AG08395 (cell line): ENCODE measurements at places on chromosomes 4 and X.

DNA sequence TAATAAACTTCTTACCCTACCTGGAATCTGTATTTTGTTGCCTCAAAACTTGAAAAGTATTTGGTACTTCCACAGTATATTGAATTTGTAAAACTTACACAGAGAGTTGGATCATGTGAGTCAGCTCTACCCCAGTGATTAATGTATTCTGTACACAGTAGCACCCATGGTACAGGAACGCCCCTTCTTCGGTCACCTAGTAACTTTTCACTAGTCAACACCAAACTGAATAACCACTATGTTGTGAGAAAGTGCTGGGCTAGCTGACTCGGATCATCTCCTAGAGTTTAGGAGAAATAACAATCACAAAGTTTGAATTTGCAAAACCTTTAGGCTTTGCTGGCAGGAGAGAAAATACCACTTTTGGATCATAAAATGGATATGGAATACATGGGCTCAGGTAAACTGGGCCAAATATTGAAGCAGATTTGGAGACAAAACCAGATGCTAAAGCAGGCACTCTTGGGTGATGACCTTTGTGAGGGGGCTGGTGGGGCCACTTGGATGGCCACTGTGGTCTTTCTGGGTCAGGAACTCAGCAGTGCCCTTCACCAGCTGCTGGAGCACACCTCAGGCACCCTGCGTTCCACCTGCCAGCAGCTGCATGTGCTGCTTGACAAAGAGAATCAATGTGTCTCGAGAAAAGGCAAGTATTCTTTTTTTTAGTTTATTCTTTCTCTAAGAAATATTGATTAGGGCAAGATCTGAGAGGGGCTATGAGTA lies at the start of gene DTHD1:
Gene DTHD1, plus strand, starts transcription at position 233 of the 723 bp plus-strand sequence. Its CDS starts 143 bp downstream, at position 376.
- no peak for DNase-seq

- DNase-seq = peak; percentile 42
Observed at GRCh38 chr4:83115000-83115399, 471 bp upstream of the PLAC8 start.

GRCh38 chr4:15254236-15254880 lies 173.5 kb upstream of the C1QTNF7 start:
- DNase-seq = no peak

DNA sequence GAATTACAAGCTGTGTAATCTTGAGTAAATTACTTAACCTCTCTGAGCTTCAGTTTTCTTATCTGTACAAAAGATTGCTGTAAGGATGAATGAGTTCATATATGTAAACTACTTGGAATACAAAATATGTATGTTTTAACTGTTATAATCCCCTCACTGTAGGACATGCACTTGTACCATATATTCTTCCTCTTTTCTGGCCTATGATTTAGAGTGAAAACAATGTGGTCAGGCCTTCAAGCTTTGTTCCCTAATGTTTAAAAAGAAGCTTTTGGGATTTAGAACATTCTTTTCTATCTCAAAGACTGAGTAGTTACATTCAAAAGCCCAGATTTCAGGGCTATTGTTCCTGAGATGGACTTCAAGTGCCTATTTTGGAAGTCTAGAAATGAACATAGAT lies 26.7 kb upstream of the GPRIN3 start:
- DNase-seq = no peak

GRCh38 chr4:37040816-37041215 lies 203.7 kb upstream of the NWD2 start:
- DNase-seq = no peak

DNA sequence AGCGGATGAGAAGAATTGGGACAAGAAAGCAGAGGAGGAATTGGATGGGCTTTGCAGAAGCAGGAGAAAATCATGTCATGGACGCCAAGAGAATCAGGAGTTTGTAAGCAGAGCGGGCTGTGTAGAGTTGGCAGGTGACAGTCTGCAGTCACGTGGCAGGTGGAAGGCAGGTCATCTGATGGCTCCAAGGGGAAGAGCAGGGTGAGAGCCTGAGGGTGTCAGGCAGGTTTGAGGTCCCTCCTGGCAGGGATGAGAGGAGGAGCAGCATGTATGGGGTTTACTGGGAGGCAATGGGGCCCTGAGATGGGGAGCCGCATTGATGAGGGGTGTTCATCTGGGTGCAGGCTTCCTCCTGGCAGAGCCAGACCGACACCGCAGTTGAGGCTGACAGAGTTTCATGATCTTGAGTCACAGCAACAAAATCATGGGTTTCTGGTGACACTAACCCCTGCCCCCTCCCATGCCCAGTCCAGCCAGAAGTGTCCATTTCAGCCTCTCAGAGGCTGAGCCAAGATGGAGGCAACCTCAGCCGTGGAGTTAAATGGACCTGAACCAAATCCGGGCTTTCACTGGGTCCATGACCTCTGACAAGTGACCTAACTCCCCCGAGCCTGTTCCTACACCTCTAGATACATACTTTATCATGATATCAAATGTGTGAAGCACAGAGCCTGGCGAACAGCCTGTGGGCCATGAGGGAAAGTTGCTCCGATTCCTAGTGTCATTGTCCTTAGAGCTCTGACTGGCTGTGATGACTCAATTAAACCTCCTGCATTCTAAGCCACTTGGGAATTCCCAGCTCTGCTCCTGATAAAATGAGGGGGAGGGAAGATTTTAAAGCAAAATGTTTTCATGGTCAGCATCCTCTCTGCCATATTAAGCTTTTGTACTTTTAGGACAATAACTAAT lies 36.1 kb downstream of the EVC start:
- DNase-seq = peak; percentile 53

DNA sequence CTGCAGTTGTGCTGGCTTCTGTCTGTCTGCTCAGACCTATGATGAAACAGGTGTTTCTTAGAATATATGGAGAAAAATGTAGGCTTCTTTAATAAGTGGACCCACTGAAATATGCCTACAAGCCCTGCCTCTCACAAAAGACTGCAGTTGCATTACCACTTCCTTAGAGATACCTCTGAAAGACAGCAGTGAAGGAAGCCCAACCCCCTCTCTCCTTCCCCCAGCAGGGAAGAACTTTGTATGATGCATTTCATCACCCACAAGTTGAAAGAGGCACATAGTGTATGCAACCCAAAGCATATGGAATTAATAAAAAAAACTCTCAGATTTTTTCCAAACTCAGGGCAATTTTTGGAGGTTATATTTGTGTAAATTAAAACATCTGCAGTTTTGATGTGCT lies 916.7 kb downstream of the TECRL start:
- DNase-seq = no peak

- DNase-seq = no peak
Observed at GRCh38 chr4:105162123-105162796, 15.6 kb downstream of the TET2 start.

GRCh38 chr4:37431417-37431743 lies 186.8 kb downstream of the NWD2 start:
- no peak for DNase-seq

DNA sequence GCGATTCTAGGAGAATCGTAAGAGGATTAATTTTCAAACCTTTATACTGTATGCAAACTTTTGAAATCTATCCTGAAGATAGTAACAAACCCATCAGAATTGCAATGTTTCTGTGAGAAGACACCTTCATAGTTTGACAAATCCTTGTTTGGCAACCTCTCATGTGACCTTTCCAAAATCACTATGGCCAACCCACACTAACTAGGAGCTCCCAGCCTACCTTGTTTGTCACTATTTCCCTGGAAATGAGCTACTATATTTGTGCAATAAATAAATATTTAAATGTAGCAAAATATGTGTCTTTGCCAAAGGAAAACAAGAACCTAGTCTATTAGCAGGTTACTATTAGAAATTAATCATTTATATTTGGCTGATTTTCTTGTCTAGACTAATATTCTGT lies 173.7 kb downstream of the PPP1R2C start:
- DNase-seq = no peak

DNA sequence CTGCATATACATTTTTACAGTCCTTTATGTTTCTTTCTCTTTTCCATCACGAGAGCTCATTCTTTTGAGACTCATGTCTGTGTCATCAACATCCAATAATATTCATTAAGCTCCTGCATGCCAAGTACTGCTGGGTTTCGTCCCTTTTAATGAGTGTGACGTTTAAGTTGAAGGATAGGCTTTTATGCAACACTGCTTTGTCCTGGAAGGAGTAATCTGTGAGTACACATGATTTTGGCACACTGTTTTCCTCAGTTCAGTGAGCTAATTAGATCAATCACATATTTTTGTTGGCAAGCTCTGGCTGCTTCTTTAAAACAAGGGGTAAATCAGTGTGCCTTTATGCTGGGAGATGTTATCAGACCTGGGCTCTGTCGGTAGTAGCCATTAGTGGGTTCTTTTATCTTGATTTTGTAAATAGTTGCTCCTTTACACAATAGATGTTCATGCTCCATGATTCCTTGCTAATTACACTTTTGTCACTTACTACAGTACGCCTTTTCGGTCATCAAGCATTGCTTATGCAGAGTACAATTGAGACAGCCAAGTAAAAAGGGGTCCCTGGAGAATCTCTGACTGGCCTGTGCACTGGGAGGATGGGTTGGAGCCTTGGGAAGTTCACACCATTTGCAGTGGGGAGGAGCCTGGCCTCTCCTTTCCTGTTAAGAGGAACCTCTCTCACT lies 132.6 kb downstream of the FHIP1A start:
- DNase-seq = peak; percentile 54

DNA sequence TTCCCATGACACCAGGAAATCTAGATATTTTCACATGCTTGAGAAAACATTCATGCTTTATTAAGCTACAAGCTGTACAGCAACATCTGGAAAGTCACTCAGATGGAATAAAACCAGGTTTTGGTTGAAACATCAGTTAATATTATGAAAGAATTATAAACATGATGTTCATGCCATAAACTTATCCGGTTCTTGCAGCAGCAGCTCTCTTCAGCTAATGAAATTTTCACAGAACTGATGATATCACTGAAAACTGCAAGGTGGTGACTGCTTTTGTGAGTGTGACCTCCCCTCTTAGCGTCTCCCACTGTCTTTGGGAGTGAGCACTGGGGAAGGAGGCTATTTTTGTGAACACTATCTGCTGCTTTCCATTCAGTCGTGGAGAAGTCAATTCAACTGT lies 56.9 kb downstream of the ARHGAP10 start:
- peak; percentile 40 for DNase-seq

- peak; percentile 50 for DNase-seq
Observed at GRCh38 chr4:140309124-140309870, 64.1 kb upstream of the SCOC start.

GRCh38 chrX:30904186-30904585 lies 15.1 kb upstream of the TAB3 start:
- no peak for DNase-seq

DNA sequence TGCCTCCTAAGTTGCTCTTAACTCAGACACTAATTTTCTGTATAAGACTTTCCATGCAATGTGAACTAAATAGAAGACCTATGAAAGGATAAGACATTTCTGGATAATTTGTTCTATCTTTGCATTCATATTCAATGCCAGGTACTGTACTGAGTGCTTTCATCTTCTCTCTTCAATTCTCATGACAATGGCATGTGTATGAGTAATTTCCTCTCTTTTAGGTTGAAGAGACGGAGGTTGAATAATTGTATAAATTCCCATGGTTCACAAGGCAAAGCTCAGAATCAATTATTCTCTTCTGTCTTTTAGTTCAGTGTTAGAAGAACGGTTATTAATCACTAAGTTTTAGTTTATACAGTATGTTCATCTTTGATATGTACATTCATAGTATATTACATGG lies 29.3 kb upstream of the CFAP299 start:
- no peak for DNase-seq

DNA sequence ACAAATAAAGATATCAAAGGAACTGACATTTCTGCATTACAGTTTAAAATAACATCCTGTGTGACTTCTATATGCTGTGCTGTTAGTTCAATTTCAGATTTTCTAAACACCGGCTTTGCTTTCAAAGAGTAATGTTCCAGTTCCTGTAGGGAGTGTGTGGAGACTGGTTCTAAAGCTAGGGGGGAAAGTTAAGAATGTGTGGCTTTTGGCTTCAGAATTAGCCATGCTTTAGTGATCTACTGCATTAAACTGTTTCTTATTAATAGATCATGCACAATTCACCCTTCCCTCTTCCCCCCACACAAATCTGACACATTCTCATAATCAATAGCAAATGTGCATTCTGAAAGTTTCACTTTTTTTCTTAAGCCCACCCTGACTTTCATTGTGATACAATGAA lies 32.0 kb upstream of the DKK2 start:
- no peak for DNase-seq

GRCh38 chrX:70444946-70445656 lies 466 bp downstream of the DLG3 start:
- DNase-seq = no peak
